ENCODE measurements at places on chromosomes 12 and 14. TPM values are rescaled to one million over a fixed set of nuclear protein-coding genes. Genes with fewer than 3 reads are reported as not detected.

DNA sequence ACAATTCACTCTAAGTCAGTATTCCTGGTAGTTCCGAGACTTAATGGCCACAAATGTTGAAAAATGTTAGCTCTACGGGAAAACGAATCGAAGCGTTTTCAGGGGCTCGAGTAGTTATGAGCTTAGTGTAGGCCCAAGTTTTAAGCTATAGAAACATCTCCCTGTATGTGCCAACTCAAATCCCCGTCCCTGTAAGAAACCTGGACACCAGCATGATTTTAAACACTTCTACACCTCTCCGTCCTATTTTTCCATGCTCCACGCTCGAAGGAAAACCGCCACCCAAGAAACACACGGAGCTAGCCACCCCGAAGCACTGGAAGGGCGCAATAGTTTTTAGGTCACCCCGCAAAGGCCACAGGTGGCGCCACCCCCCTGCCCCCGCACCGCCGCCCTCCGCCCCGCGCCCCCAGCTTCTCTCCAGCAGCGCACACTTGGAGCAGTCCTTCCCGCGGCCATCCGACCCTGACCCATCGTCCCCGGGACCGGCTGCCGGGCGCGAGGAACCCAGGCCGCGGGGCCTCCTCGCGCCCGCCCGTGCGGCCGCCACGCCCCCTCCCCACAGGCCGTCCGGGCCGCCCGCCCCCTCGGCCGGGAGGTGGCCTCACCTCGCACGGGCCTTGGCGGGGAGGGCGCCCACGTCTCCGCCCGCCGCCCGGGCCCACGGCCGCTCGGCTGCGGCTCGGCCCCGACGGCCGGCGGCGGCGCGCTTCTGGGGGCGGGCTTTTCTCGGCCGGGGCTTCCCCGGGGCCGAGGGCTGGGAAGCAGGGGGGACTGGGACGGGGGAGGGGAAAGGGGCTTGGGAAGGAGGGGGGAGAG lies 522 bp downstream of the R3HDM2 start:
- DNase-seq = peak; percentile 54

GRCh38 chr12:55935738-55936151 lies 4.8 kb downstream of the DGKA start:
- DNase-seq = no peak

GRCh38 chr14:25010471-25010870 lies 39.5 kb downstream of the STXBP6 start:
- DNase-seq = no peak

IL22 gene
- not detected for total RNA-seq

RD3L gene
- not detected for total RNA-seq

- peak; percentile 61 for DNase-seq
Observed at GRCh38 chr14:100375266-100375962, 52.3 kb downstream of the SLC25A47 start.

GRCh38 chr14:99189201-99189801 lies 82.7 kb downstream of the BCL11B start:
- DNase-seq = no peak

Measured in Caki2 (cell line).